ENCODE measurements at places on chromosomes 13 and 19.

- no peak for DNase-seq
Measured at GRCh38 chr13:101452519-101453485, at the start of gene ITGBL1. ITGBL1 (plus strand) TSS chr13:101452675; CDS start chr13:101452834, 159 bp downstream.

DNA sequence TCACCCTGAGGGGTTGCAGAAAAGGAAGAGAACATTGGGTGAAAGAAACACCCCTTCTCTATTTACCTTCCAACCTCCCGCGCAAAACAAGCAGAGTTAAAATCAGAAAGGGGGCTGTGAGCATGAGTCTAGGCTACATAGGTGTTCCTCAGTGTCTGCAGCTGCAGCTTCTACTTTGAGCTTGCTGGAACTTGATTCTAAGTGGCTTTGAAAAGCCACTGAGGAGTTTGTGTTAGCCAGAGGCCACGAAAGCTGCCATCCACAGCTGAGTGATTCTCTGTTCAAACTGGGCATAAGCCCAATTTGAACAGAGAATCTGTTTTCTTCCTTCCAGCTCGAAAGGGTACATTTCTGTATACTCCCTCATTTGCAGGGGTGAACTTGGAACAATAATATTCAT is 343.9 kb downstream of the PCDH9 start:
- DNase-seq = no peak

DNA sequence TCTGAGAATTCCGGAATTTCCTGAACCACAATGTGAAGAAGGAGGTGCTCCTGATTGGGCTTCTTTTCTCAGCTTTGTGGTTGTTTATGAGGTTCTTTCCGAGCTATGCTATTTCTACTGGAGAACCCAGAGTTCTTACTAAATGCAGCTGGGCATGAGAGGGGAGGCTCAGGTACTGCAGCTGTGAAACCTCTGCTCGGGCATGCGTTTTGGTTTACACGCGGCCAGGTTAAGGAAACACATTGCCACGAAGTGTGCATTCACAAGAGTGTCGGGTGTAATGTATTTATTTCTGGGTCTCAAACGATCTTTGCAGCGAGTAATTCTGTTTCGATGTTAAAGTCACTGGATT is 661 bp upstream of the MIR17HG start:
- peak; percentile 18 for DNase-seq

GRCh38 chr13:23003446-23003845 is 177.3 kb upstream of the SGCG start:
- DNase-seq = no peak

DNA sequence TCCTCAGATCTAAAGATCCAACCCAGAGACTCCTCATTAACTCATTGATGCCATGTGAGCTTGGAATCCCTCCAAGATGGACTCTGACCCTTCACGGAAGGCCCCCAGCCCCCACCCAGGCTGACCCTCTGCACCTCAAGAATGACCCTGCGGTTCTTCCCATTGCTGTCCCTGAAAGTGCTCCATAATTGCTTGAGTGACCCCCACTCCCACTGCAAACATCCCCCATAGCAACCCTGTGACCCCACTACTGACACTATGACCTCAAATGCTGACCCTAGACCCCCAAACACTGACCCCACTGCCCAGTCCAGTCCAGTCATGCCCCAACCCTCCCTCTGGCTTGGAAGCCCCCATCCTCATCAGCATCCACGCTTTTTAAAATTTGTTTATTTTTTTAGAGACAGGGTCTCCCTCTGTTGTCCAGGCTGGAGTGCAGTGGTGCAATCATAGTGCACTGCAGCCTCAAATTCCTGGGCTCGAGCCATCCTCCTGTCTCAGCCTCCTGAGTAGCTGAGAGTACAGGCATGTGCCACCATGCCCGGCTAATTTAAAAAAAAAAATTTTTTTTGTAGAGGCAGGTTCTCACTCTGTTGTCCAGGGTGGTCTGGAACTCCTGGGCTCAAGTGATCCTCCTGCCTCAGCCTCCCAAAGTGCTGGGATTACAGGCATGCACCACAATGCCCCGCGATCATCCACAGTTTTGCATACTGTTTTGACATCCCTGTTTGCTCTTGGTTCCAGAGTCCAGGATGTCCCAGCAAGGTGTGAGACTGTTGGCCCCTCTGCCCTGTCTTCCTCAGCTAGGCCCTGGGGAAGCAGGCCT is 855 bp downstream of the LYL1 start:
- DNase-seq = no peak

- no peak for DNase-seq
Measured at GRCh38 chr13:33272531-33273124, 12.9 kb downstream of the STARD13 start.

- no peak for DNase-seq
Measured at GRCh38 chr13:41751277-41751676, 209.6 kb downstream of the VWA8 start.

DNA sequence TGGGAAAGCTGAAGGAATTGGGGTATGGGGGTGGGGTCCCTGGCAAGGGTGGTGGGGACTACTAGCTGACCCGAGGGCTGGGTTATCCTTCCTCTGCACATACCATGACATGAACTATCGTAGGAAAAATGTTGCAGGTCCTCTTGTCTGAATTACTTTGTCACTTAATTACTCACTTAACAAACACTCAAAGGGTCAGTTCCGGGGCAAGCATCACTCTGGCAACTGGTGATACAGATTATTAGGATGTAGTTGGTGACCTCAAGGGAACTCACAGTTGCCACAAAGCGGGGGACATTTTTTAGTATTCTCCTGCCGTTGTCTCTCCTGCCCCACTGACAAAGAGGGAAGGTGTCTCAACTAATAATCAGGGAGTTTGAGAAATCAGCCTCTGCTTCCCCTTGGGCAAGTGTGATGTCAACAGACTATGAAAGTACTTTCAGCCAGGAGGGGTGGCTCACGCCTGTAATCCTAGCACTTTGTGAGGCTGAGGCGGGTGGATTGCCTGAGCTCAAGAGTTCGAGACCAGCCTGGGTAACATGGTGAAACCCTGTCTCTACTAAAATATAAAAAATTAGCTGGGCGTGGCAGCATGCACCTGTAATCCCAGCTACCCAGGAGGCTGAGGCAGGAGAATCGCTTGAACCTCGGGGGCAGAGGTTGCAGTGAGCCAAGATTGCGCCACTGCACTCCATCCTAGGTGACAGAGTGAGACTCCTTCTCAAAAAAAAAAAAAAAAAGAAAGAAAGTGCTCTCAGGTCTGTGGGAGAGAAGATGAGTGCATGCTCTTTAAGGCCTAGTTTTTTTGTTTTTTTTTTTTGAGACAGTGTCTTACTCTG is 10.3 kb downstream of the DNAJB1 start:
- no peak for DNase-seq

- DNase-seq = no peak
Measured at GRCh38 chr19:28405346-28405742, 807.6 kb downstream of the UQCRFS1 start.

- DNase-seq = no peak
Measured at GRCh38 chr13:94128430-94128829, 351.1 kb downstream of the DCT start.

GRCh38 chr13:30520571-30520970 is 54.8 kb upstream of the HMGB1 start:
- DNase-seq = no peak

- no peak for DNase-seq
Measured at GRCh38 chr19:3966051-3967017, 4.6 kb downstream of the DAPK3 start.

DNA sequence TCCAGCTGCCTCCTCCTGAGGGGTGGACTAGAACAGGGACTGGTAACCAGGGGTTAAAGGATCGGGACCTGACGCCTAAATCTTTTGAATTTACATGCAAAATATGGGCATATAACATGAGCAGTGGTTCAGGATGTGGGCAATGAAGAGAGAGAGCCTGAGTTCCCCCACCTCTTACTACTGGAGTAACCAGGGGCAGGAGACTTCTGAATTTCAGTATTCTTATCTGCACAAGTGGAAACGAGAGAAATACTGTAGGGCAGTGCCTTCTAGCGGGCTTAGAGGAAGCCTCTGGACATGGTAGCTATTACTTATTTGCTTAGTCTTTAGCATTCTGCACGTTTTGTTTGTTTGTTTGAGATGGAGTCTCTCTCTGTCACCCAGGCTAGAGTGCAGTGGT is 26.3 kb downstream of the BCAT2 start:
- no peak for DNase-seq

DNA sequence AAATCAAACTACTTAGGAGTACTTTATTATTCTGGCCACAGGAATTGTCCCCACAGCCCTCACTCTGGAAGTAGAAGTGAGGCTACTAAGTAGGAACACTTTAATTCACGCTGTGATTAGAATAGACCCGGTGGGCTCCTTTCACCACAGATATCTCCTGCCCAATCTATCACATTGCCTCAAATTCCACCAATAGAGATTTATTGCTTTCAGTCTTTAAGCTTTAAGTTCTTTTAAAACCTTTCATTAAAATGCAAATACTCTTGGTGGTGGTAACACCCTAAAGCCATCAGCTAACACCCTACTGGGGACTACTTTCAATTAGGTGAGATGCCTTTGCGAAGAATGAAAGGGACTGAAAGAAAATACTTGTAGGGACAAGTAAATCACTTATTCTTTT is 181.9 kb downstream of the DACH1 start:
- no peak for DNase-seq

- DNase-seq = peak; percentile 77
Measured at GRCh38 chr19:33080761-33081681, at the start of gene GPATCH1. GPATCH1 (plus strand) TSS chr19:33081181; CDS start chr19:33081194, 13 bp downstream.

- DNase-seq = no peak
Measured at GRCh38 chr19:4083677-4084546, 17.2 kb upstream of the ZBTB7A start.

DNA sequence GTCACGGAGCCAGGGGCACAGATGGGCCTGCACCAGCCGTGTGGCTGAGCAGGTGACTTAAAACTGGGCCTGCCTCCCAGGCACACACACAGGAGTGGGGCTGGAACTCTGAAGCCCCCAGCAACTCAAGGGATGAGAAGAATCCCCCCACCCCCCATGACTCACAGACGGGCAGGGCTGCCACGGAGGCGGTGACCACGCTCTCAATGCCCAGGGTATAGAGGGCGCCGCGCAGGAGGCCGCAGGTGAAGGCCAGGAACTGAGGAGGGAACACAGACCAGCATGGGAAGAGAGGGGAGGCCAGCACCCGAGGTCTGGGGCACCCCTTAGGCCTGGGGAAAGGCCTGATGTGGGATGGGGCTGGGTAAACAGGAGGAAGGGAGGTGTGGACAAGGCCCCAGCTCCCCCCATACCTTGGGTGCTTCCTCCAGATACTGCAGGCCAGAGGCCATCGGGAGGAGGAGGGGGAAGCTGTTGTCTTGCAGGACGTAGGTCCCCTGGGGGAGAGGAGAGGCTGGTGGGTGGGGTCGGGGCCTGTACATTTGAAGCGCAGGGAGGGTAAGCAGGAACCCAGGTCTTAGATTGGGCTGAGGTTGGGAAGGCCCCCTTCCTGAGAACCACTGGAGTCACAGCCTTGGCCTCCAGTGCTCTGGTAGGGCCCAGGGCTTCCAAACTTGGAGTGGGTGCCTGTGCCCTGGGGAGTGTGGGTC is 3.1 kb upstream of the NKPD1 start:
- no peak for DNase-seq

DNA sequence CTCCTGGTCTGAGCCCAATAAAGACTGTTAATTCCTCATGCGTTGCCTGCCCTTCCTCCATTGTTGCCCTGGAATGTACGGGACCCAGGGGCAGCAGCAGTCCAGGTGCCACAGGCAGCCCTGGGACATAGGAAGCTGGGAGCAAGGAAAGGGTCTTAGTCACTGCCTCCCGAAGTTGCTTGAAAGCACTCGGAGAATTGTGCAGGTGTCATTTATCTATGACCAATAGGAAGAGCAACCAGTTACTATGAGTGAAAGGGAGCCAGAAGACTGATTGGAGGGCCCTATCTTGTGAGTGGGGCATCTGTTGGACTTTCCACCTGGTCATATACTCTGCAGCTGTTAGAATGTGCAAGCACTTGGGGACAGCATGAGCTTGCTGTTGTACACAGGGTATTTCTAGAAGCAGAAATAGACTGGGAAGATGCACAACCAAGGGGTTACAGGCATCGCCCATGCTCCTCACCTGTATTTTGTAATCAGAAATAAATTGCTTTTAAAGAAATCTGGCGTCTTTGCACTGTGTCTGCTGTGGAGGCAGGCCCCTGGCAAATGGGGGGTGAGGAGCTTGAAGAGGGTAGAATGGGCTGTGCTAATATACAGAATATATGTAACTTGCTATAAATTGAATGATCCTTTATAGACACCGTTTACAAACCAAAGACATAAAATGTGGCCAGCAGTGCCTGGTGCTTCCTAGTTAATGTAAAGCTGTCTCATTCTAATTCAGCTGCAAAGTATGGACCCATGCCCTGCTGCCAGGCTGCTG is 4.2 kb upstream of the RPS11 start:
- DNase-seq = no peak

DNA sequence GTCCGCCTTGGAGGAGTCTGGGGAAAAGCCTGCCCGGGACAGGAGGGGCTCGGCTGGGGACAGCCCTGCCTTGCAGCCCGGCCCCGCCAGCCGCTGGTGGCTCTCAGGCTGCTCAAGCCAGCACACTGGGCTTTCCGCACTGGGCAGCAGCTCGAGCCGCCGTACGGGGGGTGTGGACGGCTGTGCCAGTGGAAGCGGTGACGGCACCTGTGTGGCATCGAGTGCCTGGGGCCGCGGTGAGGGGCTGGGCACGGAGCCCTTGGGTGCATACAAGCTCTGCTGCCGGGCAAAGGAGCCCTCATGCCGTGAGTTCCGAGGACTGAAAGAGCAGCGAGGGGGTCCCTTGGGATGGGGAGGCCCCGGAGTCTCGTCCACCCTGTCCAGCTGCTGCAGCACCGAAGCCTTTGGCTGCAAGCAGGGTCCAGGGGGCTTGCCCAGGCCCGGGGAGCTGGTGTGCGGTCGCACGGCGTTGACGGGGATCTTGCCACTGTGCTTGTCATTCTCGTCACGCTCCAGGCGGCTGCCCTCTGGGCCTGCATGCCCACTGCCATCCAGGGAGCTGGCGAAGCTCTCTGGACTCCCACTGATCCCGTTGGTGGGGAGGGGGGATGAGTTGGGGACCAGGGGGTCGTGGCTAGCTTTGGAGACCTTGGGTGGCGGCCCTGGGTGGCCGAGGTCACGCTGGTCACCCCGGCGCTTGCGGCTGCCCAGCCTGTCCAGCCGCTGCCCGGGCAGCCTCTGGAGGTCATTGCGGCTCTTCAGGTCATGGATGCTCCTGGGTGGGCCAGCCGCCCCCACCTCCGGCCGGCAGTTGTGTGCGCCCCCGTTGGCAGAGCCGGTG is 4.7 kb upstream of the SLC35E1 start:
- no peak for DNase-seq

GRCh38 chr13:21012211-21012610 is 49.2 kb downstream of the LATS2 start:
- DNase-seq = no peak

DNA sequence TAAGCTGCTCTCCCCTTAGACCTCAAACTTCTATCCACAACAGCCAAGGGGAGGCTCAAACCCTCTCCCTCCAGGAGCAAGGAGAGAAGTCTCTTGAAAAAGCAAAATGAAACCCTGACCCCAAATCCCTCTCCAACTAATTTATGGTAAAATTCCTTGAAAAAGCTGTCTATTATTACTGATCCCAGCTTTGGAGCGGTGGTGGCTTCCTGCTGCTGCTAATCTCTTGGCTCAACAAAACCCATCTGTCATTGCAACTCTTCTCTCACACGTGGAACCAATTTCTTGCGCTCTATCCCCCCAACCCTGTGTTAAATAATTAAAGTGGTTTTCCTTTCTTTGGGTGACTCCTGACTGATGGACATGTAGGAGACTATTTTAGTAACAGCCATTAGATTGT is 64.1 kb upstream of the OXGR1 start:
- no peak for DNase-seq

- DNase-seq = no peak
Measured at GRCh38 chr13:90430127-90430526, 917.4 kb upstream of the MIR17HG start.
